ENCODE measurements at places on chromosomes 11 and 22.

DNA sequence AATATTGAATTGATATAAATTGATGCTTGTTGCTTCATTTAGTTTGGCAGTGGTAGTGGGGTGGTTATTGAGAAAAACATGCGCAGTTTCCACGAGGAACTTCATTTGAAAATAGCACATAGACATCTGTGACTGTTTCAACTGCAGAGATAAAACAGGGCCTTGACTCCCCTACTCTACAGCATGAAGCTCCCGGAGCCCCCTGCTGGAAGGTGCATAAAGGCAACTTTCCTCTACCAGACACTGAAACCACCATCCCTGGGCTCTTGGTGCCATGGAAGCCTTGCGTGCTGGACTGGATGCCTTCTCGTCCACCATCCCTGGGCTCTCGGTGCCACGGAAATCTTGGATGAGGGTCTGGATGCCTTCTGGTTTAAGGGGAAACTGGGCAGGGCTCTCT, 195.9 kb downstream of the CSNK2A3 start:
- no peak for DNase-seq

DNA sequence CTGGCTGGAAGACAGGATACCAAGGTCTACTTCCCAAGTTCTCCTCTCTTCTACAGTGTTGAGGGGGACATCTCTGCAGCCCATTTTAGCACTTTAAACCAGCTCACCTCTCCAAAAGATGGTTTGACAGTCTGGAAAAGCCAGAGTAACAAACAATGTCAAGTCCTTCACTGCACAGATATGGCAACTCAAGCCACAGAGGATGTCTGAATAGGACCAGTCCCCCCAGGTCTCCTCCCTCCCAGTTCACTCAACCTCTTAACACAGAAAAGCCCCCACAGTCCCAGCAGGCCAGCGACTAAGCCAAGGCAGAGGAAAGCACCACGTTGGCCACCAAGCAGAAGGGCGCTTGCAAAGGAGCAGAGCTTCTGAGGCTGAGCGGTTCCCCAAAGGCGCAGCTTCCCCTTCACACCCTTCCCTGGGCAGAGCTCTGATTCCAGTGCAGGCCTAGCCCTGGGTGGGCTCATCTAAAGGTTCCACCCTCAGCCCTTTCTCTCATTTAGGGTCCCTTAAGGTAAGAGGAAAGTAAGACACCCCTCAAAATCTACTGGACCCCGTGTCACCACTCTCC, 62.7 kb downstream of the PAK1 start:
- peak; percentile 22 for DNase-seq

GRCh38 chr11:33324302-33324985, 67.3 kb downstream of the HIPK3 start:
- no peak for DNase-seq

DNA sequence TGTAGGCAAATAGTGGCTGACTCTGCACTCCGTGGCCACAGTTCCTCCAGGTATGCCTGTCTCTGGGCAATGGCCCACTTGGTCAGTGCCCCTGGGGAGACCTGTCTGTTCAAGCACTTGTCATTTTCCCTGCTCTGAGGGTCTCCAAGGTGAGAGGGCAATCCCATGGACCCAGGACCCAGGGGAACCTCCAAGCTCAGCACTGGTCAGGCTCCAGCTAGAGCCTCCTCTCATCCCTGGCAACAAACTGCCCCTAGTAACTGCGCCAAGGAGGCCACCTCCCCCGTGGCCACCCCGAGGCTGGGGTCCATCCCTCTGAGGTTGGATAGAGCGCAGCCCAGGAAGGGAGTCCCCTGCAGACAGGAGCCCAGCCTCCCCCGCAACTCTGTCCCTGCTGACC, 713 bp upstream of the ANKK1 start:
- no peak for DNase-seq

GRCh38 chr11:33475993-33476392, 218.8 kb downstream of the HIPK3 start:
- peak; percentile 52 for DNase-seq

DNA sequence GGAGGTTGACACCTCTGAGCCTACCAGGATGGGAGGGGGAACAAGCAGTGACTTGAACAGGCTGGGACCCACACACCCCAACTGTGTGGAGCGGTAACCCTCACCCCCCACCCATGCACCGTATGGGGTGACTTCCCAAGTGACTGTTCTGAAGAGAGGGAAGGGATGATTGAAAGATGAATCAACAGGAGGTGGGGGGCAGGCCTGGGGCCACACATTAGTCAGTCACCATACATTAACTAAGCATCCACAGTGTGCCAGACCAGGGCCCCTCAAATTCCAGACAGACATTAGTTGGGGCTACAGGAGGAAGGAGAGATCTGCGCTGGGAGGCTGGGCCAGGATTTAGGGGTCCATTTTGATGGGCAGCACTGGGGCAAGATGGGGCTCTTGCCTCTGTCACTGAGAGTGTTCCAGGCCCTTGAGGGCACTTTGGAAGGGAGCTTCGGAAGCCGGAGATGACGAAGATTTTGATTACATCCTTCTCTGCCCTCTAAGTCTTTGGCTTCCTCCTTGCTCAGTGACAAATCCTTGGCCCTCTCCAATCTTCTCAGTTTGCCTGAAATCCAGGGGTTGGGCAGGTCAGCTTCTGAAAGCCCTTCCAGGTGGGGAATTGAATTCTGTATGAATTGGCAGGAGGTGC, 966 bp downstream of the SMTN start:
- peak; percentile 58 for DNase-seq

DNA sequence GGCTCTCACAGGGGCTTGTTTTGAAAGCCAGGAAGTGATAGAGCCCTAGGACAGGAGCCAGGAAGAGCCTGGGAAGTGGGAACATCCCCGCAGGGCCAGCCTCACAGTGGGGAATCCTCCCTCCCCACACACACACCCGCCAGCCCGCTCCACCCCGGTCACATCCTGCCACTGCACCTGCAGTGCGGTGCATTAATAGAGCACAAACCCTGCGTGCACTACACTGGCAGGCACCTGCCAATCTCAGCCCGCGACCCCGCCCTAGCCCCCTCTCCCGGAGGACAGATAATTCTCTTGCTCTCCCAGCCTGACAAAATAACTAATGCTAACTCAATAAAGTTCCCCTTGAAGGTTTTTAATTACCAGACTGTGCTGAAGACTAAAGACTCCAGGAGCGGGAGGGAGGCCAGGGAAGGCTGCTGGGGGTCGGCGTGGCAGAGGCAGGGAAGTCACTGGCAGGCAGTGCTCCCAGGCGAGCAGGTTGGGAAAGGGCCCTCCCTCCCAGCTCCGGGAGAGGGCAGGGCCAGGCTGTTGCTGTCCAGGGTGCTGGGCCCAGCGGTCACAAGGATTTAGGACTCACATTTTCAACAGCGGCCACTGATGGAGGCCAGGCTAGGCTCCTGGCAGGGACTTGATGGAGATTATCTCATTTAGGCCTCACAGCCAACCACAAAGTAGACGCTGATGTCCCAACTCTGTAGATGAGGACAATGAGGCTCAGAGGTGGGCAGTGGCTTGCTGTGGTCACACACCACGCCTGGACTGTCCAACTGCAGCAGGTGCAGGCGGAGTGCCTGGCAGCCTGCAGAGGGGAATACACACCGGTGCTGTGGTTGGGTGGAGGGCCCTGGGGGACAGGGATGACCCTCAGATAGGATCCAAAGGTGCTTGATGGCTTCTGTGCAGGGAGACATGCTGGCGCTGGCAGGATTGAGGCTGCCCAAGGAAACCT, 23.9 kb upstream of the TCF20 start:
- peak; percentile 48 for DNase-seq

DNA sequence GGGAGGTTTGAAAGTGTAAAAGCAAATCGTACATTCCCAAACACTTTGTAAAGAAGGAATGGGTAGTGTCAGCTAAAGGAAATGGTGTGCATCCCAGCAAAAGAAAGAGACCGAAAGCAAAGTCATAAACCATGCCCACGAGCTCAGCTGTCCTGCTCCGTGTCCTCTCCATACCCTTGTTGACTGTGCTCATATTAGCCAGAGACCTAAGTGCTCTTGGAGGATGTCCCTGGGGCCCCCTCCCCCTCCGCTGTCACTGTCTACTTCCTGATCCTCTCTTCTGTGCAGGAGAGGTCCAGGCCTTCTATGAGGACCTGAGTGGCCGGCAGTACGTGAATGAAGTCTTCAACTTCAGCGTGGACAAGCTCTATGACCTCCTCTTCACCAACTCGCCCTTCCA, 46.1 kb downstream of the SCN3B start:
- DNase-seq: no peak

DNA sequence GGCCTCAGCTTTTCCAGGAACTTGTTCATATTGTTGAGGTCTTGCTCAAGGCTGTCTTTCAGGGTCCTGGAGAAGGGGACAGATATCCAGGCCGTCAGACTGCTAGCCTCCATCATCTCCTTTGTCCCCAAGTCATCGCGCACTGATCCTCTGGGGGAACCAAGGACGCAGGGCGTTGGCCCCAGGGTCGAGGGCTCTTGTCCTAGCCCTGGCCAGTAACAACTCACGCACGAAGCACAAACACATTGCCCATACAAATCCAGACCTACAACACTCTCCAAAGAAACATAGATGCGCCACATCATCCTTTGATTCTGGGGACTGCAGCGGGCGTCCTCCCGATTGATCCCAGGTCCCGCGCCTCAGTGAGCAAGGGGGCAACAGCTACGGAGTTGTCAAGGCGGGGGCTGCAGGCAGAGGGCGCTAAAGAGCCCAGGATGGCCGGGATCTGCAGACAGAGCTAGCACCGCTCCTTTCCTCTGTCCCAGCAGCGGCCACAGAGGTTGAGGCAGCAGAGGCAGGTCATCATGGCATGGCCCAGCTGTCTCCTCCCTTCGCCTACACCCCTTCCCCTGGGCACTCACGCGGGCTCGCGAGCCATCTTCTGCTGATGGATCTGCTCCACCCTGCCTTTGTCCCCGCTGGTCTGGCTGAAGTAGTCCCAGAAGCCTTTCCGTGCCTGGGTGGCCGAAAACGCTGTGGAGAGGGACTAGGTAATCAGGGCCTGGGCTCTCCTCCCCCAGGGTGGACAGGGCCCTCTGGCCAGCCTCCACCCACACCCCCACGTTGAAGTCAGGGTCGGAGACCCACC, 472 bp downstream of the APOA5 start:
- DNase-seq: peak; percentile 61

- no peak for DNase-seq
Measured at GRCh38 chr22:35727436-35727835, 9.8 kb downstream of the APOL5 start.

GRCh38 chr11:76803023-76803422, 19.9 kb downstream of the TSKU start:
- peak; percentile 45 for DNase-seq

- no peak for DNase-seq
Measured at GRCh38 chr11:61164606-61165424, 3.6 kb upstream of the VPS37C start.

GRCh38 chr22:47328550-47329243, 566.2 kb downstream of the TBC1D22A start:
- peak; percentile 96 for DNase-seq

- DNase-seq: no peak
Measured at GRCh38 chr11:30830681-30831080, 244.5 kb upstream of the MPPED2 start.

DNA sequence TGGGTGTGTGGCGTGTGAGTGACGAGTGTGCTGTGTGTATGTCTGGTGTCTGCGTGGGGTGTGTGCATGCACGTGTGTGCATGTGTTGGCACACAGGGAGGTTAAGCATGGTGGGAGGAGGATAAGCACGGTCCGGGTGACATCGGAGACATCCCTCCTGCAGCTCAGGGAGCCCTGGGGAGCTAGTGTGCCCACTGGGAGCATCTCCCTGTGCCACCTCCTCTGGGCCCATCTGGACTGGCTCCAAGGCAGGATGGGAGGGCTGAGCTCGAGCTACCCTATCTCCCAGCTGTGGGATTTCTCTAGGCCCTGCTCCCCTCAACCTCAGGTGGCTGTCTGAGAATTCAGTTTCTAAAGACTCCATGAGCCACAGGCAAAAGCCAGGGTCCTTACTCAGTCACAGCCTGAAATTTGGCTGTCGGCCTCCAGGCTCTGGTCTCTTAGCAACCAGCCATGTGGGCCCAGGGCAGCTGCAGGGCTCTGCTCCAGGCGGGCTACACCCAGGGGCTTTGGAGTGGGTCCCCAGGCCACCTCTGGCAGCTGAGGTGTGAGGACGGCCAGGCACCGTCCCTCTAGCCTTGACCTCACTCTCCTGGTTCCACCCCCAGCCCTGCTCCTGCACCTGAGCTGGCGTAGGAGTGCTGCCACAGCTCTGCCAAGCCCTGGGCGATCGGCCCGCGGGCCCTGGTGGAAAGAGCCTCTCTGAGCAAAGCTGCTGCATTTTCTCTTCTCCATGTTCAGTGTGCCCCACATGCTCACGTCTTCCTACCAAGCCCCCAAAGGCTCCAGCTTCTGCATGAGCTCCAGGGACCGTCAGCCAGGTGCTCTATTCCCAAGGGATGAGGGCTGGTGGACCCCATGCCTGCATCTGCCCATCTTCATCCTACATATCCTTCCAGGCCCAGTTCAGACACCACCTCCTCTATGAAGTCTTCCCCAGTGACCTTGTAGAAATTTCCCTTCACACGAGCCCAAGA, 39.7 kb downstream of the RTL6 start:
- DNase-seq: no peak

- DNase-seq: peak; percentile 22
Measured at GRCh38 chr11:125070699-125071254, 7.7 kb downstream of the SLC37A2 start.

GRCh38 chr22:46631113-46631512, 10.9 kb downstream of the GRAMD4 start:
- DNase-seq: no peak

GRCh38 chr11:44957040-44957515, 6.4 kb upstream of the TP53I11 start:
- DNase-seq: no peak

DNA sequence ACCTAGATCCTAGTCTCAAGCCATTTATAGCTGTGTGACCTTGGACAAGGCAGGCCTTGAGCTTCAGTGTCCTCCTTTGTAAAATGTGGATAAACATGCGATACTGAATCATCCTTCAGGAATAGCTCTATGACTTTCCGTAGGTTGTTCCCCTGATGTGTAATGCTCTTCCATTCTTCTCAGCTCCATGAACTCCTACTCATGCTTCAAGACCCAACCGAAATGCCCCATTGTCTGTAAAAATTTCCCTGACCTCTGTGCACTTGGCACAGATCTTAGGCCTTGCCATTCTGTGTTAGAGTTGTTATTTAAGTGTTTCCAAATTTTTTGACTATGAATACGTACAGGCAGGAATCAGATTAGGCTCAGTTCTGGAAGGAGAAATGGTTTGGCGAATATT, 3.3 kb upstream of the BEST1 start:
- DNase-seq: no peak

GRCh38 chr22:48699511-48699910, 1128.2 kb downstream of the BRD1 start:
- DNase-seq: no peak
